ENCODE measurements at places on chromosomes 13 and 19.

GRCh38 chr13:80083853-80084676 lies 256.9 kb downstream of the SPRY2 start:
- peak; percentile 86 for DNase-seq

DNA sequence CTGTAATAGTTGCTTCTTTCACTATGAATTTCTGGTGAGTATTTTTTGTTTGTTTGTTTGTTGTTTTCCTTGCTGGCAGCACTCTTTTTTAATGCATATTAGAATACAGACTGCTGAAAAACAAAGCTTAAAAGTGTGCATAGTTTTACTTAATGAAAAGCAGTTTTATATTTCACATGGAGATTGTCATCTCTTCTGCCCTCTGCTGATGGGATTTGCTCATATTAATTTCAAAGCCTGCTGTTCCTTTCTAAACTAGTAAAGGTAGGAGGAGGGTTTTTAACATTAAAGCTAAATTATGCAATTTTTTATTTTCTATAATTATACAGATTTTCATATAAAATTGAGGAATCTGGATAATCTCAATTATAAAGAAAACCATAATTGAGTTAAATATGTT lies 692.6 kb upstream of the SLITRK1 start:
- DNase-seq, result peak; percentile 42

DNA sequence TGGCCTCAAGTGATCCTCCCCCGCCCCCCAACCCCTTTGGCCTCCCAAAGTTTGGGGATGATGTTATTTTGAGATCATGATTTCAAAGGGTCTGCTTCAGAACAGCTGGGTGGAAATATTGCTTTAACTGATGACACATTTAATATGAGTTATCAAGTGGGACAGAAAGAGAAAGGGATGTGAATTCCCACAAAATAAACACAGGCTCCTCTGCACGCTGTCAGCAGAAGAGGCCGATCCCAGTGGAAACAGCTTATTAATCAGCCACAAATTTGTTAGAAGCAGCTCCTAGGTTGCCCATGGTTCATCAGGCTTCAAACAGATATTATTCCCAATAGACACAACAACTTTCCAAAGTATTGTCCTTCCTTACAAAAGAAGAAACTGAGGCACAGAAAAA lies 4.7 kb downstream of the DCLK1 start:
- DNase-seq, result no peak

- peak; percentile 52 for DNase-seq
Measured at GRCh38 chr19:13621413-13621812, 115.1 kb upstream of the CACNA1A start.

DNA sequence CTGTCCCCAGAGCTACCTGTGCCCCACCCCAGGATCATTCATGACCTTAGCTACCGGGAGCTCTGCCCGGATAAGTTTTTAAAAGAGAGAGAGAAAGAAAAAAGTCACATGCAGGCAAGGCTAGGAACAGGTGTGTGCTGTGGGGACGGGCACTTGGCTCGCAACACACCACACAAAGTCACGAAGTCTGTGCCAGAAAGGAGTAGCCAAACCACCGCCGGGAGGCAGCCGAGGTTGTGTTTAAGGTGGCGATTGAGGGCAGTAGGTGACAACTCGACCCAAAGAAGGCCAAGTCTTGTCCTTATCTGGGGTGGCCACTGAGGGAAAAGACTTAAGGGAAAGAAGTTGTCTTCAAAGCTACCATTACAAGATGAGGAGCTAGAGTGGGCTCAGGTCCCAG lies 4.6 kb upstream of the TSHZ3 start:
- no peak for DNase-seq

All from A673 (cell line).